ENCODE measurements at places on chromosomes 4 and X.
A peak's percentile ranks its signal among the peaks of the same experiment; 100 is the strongest.

DNA sequence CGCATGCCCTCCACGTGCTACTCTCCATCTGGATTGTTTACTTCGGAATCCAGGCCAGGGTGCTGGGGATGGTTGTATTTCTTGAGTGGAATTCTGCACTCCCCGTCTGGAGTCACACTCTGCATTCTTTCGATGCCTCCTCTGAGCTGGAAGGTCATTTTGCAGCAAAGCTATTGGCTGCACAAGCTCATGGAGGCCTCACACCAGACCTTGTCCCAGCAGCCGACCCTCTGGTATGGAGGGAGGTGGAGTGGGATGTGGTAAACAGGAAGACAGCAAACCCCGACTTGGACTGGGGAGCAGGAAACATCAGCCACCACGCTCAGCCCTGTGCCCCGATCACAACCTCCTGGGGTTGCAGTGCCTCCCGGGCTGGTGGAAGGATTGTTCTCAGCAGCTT, 225.3 kb upstream of the LNX1 start:
- no peak for DNase-seq

- DNase-seq, result no peak
These were observed 57.1 kb downstream of the KIAA0232 start for GRCh38 chr4:6839579-6839978.

- no peak for DNase-seq
These were observed 34.1 kb downstream of the PLS3 start for GRCh38 chrX:115595049-115595448.

- DNase-seq, result no peak
These were observed 75.5 kb upstream of the TLR3 start for GRCh38 chr4:185993328-185993973.

- no peak for DNase-seq
These were observed 8.6 kb downstream of the HMX1 start for GRCh38 chr4:8862800-8863685.

DNA sequence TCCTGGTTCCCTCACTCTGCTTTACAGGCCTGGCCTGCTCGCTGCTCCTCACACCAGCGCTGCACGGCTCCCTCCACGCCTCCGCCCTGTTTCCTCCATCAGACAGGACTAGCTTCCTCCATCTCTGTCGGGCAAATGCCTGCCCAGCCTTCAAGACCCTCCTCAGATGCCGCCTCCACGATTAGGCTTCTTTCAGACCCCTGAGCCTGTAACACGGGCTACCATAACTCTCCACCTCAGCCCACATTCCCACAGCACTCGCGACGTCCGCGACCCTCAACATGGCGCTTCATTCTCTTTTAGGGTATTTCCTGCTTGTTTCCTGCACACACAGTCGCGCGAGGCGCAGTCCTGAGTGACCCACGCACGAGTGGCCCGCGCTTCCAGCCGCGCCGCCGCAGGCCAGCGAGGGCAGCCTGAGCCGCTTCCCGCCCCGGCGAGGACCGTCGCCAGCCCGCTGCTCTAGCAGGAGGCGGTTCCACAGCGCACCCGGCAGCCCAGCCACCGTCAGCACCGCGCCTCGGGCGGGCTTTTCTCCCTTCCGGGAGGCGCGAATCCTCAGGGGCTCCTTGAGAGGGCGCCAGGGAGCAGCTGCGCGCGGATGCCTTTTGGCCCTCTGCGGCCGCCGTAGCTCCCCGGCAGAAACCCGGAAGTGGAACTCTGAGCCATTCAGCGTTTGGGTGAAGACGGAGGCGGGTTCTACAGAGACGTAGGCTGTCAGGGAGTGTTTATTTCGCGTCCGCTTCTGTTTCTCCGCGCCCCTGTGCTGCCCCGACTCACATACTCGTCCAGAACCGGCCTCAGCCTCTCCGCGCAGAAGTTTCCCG, at the start of gene FRG1:
TSS of gene FRG1 (plus strand) at position 695 of the 827 bp plus-strand sequence. CDS start 138 bp downstream, outside the sequence.
- peak; percentile 93 for DNase-seq

- no peak for DNase-seq
These were observed 16.6 kb upstream of the ERCC6L start for GRCh38 chrX:72255445-72255844.

DNA sequence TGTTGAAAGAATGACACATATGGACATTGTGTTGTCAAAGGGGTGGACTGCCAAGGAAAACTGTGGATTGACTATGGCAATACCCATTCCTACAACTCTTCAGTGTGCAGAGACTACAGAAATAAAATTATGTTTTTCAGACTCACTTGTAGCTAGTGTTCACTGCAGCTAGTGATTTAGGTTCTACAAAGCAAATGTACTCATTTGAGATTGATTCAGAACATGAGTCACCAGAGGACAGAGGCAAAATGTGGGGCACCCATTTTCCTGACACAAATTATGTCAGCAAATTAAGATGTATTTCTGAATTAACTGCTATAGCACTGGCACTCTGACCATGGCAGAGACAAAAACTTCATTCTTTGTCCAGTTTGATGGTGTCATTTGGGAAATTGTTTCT, 40.7 kb downstream of the SPCS3 start:
- no peak for DNase-seq

DNA sequence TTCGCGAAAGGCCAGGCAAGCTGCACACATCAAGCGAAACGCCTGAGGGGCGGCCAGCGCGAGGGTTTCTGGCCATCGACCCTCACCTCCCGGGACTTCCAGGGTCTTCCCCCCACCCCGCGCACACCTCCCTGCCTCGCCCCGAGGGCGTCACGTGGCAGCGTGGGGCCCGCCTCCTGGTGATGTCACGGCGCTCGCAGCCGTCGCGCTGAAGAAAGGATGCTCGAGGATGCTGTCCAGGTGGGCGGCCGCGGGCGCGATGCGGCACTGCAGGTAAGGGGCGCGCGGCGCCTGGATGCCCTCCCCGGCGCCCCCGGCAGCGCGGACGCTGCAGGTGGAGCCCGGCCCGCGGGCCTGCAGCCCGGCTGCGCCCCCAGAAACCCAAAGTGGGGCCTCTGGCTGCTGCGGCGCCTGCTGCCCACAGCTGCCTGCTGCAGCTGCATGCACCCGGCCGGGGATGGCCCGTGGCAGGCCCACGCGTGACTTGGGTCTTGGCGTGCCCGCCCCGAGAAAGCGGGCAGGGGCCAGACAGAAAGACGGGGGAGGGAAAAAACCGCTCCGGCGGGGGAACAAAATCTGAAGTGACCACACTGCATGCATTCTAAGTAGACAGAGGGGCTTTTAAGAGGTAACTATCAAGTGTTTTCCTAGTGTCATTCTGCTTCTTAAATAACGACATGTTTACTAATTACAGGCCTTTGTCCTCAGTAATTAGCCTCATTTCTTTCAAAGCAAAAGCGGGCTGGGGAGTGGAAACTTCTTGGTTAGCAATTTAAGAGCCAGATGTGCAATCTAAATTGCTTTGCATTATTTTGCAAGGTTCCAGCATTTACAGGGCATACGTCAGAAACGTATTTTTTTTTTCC, 1.7 kb downstream of the CLCN4 start:
- DNase-seq, result peak; percentile 56

DNA sequence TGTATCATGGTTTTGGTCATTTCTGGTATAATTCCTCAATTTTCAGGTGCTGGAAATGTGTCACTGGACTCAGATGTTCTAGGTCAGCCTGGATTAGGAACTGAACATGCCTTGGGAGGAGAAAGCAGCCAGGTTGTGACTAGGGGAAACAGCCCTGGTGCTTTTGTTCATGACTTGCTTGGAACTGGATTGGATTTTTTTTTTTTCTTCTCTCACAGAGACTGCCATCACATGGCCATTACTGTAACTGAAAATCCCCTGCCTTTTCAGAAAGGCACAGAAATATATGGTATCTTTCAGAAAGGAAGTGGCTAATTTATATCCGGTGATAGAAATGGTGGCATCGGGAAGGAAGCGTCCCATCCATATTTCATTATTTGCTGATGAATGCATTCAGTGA, 34.6 kb downstream of the SEPTIN11 start:
- peak; percentile 51 for DNase-seq

- no peak for DNase-seq
These were observed 88.9 kb downstream of the JAKMIP1 start for GRCh38 chr4:6111354-6111960.

DNA sequence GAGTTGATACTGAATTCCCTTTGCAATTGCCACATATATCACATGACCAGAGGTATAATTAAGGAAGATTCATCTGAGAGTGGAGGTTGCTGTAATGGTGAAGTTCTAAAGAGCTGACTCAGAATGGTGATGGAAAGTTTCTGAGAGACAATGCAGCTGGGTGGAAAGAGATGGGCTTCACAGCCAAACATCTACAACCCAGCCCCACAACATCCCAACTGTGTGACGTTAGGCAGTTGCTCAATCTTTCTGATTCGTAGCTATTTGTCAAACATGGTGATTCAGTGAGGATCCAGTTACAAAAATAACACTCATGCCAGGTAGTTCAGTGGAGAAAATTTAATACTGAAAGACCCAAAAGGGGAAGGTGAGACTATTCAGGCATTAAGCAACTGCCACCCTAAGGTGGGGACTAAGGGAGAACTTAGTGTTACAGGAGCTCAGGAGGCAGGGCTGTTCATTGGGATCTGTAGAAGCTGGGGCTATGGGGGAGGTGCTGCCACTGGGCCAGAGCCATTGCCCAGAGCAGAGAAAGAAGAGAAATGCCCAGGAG, 6.9 kb upstream of the AFF1 start:
- peak; percentile 14 for DNase-seq

- DNase-seq, result no peak
These were observed 395.6 kb downstream of the MAPK10 start for GRCh38 chr4:85964298-85964697.

- DNase-seq, result no peak
These were observed 80.6 kb upstream of the DHX15 start for GRCh38 chr4:24664956-24665355.

DNA sequence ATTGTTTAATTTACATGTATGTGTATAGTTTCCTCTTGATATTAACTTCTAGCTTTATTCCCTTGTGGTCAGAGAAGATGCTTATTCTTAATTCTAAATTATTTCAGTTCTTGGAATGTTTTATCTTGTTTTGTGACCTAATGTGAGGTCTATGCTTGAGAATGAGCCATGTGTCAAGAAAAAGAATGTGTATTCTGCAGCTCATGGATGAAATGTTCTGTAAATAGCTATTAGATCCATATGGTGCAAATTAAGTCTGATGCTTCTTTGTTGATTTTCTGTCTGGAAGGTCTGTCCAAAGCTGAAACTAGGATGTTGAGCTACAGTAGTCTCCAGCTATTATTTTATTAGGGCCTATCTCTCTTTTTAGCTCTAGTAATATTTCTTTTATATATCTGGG, 187.3 kb upstream of the RASGEF1B start:
- DNase-seq, result no peak

DNA sequence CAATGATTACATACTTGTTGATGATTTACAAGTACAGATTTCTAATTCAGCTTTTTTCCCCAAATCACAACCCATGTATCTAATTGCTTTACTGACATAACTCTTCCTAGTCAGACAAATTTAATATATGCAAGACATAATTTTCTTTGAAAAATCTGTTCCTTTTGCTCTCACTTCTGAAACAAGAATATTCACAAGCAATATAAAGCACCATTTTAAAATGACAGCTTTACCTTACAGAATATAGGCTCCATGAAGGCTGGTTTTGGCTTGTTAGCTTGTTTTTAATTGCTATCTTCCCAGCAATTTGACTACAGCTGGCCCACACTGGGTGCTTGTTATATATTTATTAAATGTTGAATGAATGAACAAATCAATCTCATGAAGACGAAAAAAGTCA, 24.5 kb downstream of the GPM6A start:
- no peak for DNase-seq

DNA sequence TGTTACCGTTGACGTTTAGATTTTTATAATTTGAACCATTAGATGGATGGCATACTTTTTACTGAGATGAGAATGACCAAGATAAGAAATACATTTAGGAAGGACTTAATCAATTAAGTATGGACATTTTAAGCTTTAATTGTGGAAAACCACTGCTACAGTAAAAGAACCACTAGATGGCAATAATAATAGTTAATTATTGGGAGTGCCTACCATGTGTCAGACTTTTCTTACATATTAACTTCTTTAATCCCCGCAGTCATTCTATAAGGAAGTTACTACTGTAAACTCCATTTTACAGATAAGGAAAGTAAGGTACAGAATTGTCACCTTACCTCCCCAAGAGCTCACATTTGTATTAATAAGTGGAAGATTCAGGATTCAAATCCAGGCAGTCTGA, 48.5 kb upstream of the MYOZ2 start:
- DNase-seq, result no peak

DNA sequence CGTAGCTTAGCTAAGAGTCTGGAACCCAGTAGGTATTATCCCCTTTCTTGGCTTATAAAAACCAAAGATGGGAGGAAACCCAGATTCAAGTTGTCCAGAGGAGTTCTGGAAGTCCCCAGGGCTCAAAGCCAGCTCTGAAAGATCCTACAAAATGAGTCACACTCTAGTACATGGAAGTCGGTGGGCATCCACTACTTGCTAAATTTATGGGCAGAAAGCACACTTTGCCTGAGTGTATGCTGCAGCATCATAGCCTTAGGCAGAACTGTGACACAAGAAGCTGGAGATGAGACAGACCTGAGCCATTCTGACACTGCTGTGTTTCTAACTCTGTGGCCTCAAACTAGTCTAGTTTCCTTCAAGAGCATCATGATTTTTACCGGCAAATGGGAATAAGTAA, 429.3 kb downstream of the AFF2 start:
- DNase-seq, result no peak

DNA sequence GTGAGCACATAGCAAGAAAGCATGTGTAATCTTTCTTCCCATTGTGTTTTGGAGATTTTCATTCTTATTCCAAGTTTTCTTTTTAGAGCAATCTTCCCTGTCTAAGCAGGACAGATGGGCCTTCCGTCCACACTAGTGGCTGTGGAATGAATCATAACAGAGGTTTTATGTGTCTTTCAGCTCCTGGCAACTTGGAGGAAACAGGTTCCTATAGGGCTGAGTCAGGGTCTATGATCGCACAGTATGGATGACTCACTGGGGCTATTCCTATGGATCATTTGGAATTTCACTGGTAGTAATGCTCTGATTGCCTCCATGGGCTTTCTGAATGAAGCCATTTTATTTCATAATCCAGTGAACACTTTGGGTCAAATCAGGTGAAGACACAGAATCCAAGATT, 51.8 kb upstream of the CBLL2 start:
- no peak for DNase-seq

DNA sequence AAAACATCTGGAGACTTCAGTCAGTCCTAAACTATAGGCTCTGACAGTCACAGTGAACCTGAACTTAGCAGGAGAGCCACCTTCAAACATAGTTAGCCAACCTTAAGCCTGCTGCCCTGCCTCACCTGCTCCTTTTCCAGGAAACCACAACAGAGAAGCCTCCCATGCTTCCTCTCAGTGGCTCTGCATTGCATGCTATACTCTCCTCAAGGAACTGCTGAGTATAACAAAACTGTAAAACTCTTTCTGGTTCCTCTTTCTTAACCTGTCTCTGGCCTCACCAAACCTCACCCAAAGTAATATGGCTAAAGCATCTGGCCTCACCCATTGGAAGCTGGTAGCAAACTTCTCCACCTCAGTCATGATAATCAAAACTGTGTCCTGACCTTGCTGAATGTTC, 122.1 kb downstream of the ANKRD50 start:
- DNase-seq, result no peak

DNA sequence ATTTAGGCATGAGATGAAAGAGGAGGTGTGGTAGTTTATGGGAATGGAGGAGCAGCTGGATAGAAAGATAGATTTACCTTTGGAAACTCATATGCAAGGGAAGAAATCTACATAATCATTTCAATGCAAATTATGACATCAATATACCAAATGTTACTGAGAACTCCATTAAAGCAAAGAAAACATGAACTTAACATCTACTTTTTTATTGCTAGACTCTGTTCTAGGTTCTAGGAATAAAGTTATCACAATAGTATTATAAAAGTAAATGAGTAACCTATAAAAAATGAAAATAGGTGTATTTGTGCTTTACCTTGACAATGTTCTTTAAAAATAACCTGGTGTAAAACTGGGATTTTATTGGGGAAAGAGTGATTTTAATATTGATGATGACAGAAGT, 221.6 kb upstream of the SLIT2 start:
- no peak for DNase-seq

Measured in hematopoietic multipotent progenitor cell treated with erythropoietin and hydrocortisone succinate and interleukin-3 and kit ligand, for 8 days (in vitro differentiated cells).